Motor neuron (in vitro differentiated cells): ENCODE measurements at places on chromosomes 12 and 14. TPM values are rescaled to one million over a fixed set of nuclear protein-coding genes. Genes with fewer than 3 reads are reported as not detected.

GRCh38 chr14:31934767-31935266 is 142.3 kb upstream of the ARHGAP5 start:
- ATAC-seq, result peak; percentile 81

GRCh38 chr12:95481072-95481471 is 7.1 kb downstream of the METAP2 start:
- no peak for ATAC-seq

DNA sequence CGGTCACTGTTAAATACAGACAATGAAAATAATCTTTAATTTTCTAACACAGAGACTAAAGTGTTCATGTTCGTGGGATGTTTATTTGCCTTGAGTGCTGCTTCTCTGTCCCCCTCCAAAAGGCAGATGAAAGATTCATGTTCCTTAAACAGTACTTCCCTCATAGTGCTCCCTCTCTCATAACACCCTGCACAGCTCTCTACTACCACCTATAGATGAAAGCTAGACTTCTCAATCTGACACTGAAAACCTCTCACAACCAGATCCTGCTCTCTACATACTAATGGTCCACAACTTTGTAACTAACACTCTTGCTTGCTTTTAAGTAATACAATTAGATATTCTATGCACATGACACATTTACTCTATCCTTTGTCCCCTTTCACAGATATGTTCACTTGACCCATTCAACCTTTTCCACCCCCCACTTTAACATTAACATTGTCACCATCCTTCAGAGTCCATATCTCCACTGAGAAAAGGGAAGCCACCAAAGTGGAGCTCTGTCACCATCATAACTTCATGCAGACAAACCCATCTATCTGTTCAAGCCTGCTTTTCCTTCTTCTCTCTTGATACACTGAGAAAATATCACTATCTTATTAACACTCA is 266.4 kb upstream of the USP15 start:
- peak; percentile 92 for ATAC-seq

DNA sequence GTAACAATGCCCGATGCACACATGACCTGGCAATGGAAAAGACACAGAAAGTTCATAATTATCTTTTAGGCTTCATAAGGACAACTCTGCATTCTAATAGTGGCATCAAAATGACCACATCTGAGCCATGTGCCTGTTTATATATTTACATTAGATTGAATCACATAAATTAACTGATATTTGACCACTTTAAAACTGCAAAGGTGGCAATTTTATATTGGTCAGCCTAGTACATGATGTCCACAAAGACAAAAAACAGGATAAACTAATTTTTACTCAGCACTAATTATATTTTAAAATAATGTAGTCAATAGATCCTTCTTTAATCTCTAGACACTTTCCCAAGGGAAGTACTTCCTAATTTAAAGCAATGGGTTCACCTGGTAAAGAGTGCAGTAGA is 12.0 kb upstream of the OVCH1 start:
- ATAC-seq, result no peak

DNA sequence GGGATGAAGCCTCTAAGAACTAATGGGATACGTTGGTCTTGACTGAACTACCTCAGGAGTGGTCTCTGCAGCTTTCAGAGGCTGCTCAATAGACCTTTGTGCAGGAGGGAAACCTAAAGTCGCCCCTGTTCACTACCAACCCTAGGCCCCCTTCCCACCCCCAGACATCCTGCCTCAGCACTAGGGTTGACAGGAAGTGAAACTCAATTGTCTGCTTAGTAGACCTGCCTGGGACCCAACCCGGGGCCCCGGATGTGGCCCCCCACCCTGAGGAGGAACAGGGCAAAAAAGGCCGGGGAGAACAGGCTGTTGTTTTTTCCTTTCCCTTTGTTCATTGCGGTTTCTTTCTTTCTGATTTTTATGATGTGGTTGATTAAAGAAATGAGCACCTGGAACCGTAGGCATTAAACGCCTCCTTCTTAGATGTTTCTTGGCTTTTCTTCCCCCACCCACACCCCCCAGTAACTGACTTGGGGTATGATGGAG is 1.6 kb upstream of the DGKA start:
- ATAC-seq, result no peak

GRCh38 chr14:23602181-23603095 is 23.8 kb upstream of the JPH4 start:
- peak; percentile 32 for ATAC-seq

DNA sequence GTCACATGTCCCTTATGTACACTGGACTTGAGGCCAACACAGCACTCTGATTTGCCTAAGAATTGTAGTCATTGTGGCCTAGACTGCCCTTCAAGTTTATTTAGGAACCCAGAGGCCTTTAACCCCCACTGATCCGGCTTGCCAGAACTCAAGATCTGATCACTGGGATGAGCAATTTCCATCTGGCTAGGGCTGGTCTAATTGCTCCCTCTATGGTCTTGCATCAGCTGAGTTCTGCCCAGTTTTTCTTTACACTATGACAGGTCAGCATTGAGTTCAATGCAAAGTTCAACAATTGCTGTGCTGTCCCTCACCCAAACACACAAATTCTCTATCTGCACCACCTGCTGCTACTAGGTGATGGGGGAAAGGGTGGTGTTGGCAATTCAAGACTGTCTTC is 146.9 kb upstream of the MDGA2 start:
- no peak for ATAC-seq

Gene RTN1
- 325 and 384 TPM in 2 replicates for total RNA-seq

Gene EPS8
- 7.8 and 8.1 TPM in 2 replicates for total RNA-seq

Gene PROX2
- total RNA-seq, result 1.1 and 1.6 TPM in 2 replicates
